ENCODE measurements at places on chromosomes 5 and 9.
A peak's percentile ranks its signal among the peaks of the same experiment; 100 is the strongest.

DNA sequence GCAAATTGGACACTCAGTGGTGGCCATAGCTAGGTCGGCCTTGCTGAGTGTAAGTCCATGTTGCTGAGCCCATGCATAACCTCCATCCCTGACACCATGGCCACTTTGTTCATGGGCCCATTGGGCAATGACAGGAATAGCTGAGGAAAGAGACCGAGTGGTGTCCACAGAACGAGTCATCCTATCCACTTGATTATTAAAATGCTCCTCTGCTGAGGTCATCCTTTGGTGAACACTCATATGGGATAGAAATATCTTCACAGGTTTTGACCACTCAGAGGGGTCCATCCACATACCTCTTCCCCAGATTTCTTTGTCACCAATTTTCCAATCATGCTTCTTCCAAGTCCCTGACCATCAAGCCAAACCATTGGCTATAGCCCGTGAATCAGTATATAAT is 63.6 kb downstream of the PPIC start:
- no peak for DNase-seq

DNA sequence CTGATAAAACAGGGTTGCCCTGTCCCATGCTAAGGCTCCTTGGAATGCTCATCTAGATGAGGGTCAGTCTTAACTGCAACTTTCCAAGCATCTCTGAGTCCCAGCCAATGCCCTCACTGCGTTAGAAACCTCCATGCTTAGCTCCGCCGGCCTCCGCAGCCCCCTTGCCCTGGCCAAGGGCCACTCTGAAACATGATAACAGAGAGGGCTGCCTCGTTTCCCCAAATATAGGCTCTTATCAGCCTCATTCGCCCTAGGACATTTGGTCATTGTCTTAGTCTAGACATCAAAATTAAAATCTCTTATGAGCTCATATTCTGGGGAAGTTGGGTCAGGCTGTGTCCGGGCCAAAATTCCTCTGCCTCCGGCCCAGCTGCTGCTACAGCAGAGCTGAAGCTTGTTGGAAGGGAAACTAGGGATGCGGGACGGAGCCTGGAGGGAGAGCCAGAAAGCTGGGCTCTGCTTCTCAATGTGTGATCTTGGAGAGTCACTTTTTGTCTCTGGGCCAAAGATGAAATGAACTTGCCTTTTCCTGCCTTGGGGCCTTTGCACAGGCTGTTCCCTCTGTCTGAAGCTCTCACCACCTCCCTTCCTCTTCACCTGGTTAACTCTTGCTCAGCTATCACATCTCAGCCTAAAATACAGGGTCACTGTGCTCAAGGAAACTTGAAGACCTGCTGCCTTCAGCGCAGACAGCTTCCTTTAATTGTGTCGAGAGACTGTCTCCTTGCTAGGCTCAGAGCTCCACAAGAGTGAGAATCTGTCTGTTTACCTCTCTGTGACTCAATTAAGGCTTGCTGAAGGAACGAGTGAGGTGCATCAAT is 191.3 kb downstream of the RGS3 start:
- DNase-seq, result no peak

- DNase-seq, result no peak
These were observed 20.8 kb upstream of the CTNNAL1 start for GRCh38 chr9:109033941-109034700.

GRCh38 chr9:76716085-76716672 is 48.1 kb upstream of the PCA3 start:
- DNase-seq, result no peak

DNA sequence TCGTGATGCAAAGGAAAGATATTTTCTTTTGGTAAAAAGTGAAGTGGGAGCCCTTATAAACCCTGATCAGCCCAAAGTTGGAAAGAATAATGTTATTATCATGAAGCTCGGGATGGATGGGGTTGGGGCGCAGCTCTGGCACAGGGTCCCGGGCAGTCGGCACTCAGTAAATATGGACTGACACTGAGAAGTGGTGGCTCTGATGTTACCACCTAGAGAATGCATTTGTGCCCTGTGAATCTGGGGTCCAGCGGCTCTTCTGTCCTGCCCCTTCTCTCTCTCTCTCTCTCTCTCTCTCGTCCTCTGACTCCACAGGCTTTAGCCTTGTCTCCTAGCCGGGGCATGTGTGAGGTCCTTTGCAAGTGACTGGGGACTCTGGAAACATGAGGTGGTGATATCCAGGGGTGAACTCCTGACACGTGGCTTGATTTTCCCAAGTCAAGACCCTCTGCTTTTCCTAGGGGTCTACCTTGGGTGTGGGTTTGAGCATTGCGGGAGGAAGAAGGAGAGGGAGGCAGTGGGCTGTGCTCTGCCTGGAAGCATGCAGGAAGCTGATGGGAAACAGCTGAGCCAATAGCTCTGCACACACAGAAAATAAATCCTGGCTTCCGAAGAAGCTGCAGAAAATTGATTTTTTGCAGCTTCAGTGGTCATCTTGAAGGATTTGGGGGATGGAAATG is 162.7 kb downstream of the MACROH2A1 start:
- no peak for DNase-seq

- DNase-seq, result no peak
These were observed 2.8 kb downstream of the TICAM2 start for GRCh38 chr5:115599502-115599901.

DNA sequence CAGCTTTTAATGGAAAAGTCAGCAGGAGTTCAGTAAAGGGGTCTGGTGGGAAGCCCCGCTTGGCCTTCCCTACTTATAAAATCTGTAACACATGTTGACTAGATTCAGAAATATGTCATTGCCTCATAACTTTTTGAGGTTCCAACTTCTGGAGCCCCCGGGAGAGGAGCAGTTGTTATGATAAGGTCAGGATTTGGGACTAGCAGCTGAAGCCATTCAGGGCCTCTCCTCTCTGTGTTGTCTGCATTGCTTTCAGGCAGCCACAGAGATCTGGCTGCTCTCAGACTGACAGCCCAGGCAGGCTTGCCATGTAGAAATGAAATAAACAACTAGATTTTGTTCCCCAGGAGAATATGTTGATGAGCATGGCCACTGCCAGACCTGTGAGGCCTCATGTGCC is 167.1 kb downstream of the RFK start:
- no peak for DNase-seq

GRCh38 chr5:6447384-6448140 is 1.1 kb upstream of the UBE2QL1 start:
- no peak for DNase-seq

- no peak for DNase-seq
These were observed 66.3 kb upstream of the FANCC start for GRCh38 chr9:95383845-95384244.

GRCh38 chr5:10353241-10354047 is at the start of gene MARCHF6:
Gene MARCHF6, plus strand, starts transcription at chr5:10353695. Its CDS starts 204 bp downstream, at chr5:10353899.
- DNase-seq, result peak; percentile 91

GRCh38 chr5:93460286-93460685 is 120.7 kb downstream of the NR2F1-AS1 start:
- no peak for DNase-seq

DNA sequence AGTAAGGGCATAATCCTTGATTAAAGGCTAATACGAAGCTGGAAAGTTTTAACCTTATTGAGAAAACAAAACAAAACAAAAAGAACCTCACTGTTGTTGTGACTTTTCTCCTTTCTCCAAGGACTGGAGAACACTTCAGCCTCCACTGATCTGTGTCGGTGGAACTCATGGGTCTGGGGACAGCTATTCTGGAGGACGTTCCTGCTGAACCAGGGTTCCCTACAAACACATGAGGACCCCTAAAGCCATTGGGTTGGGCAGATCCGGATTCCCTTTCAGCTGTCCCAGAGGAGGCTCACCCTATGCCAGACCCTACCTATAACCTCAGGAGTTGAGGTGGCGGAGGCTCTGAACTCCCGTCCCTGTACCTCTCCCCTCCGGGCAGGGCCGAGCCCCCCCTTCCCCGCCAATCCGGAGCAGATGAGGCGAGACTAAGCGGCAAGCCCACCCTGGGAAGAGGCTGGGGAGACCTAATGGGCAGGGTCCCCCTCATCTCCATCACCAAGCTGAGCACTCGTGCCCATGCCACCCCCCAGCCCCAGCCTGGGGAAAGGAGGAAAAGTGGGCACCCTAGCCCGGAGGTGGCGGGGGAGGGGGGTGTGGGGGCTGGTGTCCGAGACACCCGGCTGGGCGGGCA is 1.6 kb upstream of the TCF7 start:
- DNase-seq, result no peak

DNA sequence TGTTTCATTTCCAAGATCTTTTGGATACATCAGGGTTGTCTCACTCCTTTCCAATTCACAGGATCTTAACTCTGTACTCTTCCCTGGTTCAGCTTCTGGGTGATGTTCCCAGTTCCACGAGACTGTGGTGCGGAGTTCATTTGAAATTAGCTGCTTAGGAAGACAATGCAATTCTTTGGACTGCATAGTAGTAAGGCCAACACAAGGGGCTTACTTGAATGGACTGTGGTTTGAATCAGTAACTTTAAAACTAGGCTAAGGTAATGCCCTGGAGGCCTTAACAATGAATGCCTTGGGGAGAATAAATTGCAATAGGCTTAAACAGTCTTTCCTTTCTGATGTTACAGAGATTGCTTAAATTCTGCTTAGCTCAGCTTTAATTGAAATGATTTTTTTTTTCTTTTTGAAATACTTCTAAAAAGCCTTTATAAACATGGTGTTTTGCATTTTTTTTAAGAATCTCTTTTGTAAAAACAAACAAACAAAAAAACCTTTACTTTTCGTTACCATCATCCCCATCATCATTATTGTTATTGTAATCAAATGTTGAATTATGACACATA is 133.8 kb upstream of the MEF2C start:
- no peak for DNase-seq

- DNase-seq, result no peak
These were observed 250.5 kb upstream of the PDE4D start for GRCh38 chr5:60143942-60144549.

DNA sequence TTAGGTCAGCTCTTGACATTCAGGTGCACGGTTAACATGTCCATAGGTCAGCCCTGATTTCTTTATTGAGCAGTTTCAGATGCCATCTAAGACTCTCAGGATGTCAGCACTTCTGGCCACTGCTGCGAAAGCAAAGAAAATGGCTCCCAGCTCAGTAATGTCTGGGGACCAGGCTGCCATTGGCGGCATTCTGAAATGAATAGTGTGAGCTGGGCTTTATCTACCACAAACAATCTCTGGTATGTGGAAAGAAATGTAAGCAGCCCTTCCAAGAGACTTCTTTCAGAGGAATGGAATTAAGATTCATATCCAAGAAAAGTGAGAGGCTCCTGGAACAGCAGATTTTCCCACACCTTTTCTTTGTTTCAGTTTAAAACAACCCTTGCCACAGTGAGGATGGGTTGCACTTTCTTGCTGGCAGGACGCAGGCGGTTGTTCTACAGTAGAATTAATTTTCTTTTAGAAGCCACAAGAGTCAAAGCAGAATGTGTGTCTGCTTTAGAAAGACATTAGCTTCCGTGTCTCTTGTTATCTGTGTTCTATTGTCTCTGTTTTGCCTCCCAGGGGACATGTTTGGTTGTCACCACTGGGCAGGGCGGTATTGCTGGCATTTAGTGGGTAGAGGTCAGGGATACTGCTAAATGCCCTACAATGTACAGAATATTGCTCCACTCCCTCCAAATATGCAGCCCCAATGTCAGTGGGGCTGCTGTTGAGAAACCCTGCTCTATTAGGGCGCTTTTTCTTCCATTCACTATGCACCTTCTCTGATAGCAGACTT is 149.9 kb upstream of the ANKH start:
- no peak for DNase-seq

GRCh38 chr5:93590493-93590892 is 7.5 kb downstream of the NR2F1 start:
- no peak for DNase-seq

- no peak for DNase-seq
These were observed 114.1 kb downstream of the DAPK1 start for GRCh38 chr9:87611776-87612175.

GRCh38 chr5:145750199-145750598 is 84.9 kb downstream of the PRELID2 start:
- no peak for DNase-seq

- DNase-seq, result no peak
These were observed 177.4 kb downstream of the SAXO1 start for GRCh38 chr9:18855656-18856055.

DNA sequence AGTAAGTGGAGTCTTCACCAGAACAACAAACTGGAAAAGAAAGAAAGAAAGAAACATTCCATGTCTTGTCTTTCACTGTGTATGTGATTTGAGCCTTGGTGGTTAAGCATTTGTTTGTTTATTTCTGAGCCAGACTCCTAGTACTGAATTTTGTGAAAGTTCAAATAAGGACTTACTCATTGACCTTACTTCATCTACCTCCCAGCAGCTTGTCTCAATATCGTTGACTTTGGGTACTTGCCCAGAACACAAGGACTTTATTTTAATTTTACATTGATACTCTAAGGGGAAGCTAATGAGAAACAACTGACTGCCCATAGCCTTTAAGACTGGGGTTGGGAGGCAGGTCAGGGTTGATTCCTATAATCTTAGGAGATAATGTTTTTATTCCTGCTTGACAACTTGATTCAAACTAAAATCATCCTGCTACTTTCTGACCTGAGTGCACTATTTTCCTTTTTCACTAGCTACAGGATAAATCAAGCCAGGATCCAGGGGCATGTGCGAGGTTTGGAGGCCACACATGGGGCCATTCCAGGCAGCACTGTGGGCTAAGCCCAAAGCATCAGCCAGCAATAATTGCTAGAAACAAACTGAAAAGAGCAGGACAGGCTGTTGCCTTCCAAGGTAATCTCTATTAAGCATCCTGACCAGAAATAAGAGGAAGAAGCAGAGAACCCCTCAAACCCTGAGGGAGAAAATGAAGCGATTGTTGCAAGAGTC is 138.9 kb upstream of the RUSC2 start:
- DNase-seq, result no peak

- DNase-seq, result no peak
These were observed 229.2 kb downstream of the MRPS30 start for GRCh38 chr5:45037927-45038326.

DNA sequence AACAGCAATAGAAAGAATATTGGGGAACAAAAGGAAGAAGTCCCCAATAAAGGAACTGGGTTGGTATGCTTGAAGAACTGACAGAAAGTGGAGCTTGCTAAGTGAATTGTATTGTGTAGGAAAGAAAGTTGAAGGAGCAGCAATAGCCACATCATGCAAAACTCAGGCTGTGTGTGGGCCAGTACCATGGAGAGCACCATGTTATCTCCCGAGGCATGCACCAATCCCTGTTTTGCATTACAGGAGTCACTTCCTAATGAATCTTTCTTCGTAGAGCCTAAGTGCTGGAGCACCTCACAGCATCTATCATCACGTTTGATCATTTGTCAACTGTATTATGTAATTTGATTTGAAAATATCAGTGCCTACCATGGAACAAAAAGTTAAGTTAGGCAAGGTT is 137.7 kb upstream of the NMUR2 start:
- no peak for DNase-seq
